Aorta (tissue), 5 donors: ENCODE measurements at places on chromosomes 3 and 15.

GRCh38 chr3:17038141-17038540, 153.4 kb downstream of the PLCL2 start:
- no peak for DNase-seq

GRCh38 chr15:46442901-46443590, 808.2 kb downstream of the SQOR start:
- DNase-seq = no peak

DNA sequence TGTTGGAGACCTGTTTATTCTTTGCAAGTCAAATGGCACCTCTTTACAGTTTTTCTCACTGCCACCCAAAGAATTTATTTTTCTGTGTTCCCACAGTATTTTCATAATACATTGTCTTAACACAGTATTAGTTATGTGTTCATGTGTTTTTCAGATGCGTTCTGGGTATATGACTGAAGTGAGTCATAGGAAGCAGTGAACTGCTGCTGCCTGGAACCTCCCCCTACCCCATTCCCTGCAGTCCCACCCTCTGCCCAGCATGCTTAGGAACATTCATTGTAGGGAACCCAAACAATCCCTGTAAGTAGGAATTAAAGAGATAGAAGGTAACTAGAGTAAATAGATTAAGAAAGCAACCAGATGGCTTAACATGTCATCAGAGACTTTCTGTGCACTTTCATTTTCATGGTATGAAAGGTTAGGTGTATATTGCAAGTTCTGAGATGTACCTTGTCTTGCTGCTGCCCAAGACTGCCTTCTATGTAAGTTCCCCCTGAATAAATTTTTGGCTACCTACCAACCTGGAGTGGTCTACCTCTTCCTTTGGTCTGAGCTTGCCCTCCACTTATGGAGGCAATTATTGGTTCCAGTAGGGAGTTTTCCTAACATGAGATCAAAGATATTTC, 21.9 kb upstream of the SQOR start:
- DNase-seq = no peak

- DNase-seq = no peak
These were observed 235.8 kb upstream of the TMCO5A start for GRCh38 chr15:37698679-37699078.

- no peak for DNase-seq
These were observed 122.7 kb downstream of the CHCHD6 start for GRCh38 chr3:126826693-126827092.

- peak; percentile 93 for DNase-seq
These were observed 41.2 kb downstream of the CCDC12 start for GRCh38 chr3:46935168-46935858.
